ENCODE measurements at places on chromosomes 4 and X. TPM values are rescaled to one million over a fixed set of nuclear protein-coding genes. Genes with fewer than 3 reads are reported as not detected.
A peak's percentile ranks its signal among the peaks of the same experiment; 100 is the strongest.

DNA sequence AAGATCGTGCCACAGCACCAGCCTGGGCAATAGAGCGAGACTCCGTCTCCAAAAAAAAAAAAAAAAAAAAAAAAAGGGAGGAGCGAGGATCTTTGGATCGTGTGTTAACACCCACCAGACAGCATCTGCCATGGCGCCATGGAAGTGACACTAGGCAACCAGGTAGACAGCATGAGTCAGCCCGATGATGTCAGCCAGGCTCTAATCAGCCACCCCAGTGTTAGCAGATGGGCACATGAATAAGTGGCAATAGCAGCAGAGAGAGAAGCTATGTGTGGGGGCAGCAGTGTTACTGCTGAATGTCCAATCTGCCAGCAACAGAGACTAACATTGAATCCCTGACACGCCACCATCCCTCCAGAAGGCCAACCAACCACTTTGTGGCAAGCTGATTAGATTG, 6.6 kb downstream of the SYN1 start:
- no peaks in the 10 kb centered on the region for H3K36me3 ChIP-seq
- no peaks in the 10 kb centered on the region for H3K4me1 ChIP-seq
- H3K4me3 ChIP-seq = no peak overlapping the region
- H3K27ac ChIP-seq = no peak overlapping the region
- H3K27me3 ChIP-seq = no peaks in the 10 kb centered on the region

SPANXC gene
- polyA plus RNA-seq = not detected

DNA sequence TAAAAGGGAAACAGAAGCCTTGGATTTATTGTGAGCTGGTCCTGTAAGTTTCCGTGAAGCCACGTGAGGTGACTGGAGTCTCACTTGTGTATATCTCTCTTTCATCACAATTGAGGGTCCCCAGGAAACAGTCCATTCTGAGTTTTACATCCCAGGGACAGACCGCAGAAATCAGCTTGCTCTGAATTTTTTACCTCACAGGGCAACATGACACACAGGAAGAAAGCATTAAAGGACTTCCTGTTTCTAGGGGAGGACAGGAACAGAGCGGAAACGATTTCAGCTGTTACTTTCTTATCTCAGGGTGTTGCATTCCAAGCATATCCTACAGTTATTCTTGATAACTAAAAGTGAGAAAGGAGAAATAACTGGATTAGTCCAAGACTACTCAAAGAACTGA, 553.5 kb downstream of the TRAM1L1 start:
- H3K27me3 ChIP-seq = no peaks in the 10 kb centered on the region
- no peak overlapping the region for H3K27ac ChIP-seq
- no peaks in the 10 kb centered on the region for H3K4me1 ChIP-seq
- no peak overlapping the region for H3K4me3 ChIP-seq

DNA sequence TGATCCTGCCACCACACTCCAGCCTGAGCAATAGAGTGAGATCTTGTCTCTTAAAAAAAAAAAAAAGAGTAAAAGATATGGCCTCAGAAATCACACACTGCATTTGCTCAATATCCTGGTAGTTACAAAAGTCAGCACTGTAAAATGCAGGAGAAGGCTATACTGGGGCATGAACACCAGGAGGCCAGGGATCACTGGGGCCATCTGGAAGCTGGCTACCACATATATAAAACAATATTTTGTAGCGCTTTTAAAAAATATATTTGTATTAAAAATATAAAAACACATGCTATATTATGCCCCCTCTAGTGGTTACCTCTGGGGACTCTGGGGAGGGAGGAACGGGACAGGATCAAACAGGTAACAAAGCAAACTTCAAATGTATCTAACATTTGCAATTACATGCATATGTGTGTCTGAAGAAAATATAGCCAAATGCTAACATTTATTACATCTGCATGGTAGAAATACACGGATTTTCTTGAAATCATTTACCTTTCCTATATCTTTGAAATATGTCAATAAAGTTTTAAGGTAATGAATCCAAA, 4.0 kb downstream of the C4orf46 start:
- no peaks in the 10 kb centered on the region for H3K27me3 ChIP-seq
- no peak overlapping the region for H3K27ac ChIP-seq

YY2 gene
- not detected for polyA plus RNA-seq

- no peak for DNase-seq
- H3K27ac ChIP-seq = no peak overlapping the region
- no peak overlapping the region for H3K4me3 ChIP-seq
- no peaks in the 10 kb centered on the region for H3K36me3 ChIP-seq
- H3K4me1 ChIP-seq = no peaks in the 10 kb centered on the region
- H3K27me3 ChIP-seq = no peaks in the 10 kb centered on the region
These were observed 119.7 kb upstream of the TBC1D9 start for GRCh38 chr4:140875746-140876452.

SPARCL1 gene
- 60.9 TPM for polyA plus RNA-seq

MTM1 gene
- 13.2 TPM for polyA plus RNA-seq

TASL gene
- 1.0 TPM for polyA plus RNA-seq

GRCh38 chrX:6568031-6568430, 33.1 kb upstream of the VCX3A start:
- H3K4me1 ChIP-seq = no peaks in the 10 kb centered on the region
- no peak overlapping the region for H3K4me3 ChIP-seq
- no peaks in the 10 kb centered on the region for H3K36me3 ChIP-seq
- no peak overlapping the region for H3K27ac ChIP-seq
- DNase-seq = no peak

GRCh38 chrX:9341291-9342201, 123.3 kb upstream of the TBL1X start:
- peak overlapping the region; percentile 19 for H3K4me3 ChIP-seq
- peak; percentile 49 for DNase-seq
- H3K4me1 ChIP-seq = no peaks in the 10 kb centered on the region
- no peaks in the 10 kb centered on the region for H3K36me3 ChIP-seq

DNA sequence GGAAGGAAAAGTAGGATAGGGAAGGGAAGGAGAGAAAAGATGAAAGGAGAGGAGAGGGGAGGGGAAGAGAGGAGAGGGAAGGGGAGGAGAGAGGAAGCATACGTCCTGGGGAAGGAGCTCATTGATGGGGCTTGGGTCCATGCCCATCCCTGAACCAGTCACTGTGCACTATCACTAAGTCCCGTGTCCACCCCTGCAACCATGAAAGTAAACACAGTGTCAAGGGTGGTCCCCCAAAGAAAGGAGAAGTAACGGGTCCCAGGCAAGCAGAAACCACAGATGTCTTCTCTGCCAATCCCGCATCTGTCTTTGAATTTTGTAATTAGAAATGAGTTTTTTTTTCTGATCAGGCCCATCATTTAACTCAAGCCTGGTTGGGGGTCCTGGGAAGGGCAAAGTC, 55.2 kb downstream of the LGI2 start:
- peaks cover 2% of the 10 kb centered on the region for H3K27me3 ChIP-seq
- H3K4me1 ChIP-seq = no peaks in the 10 kb centered on the region
- H3K36me3 ChIP-seq = no peaks in the 10 kb centered on the region
- no peak for DNase-seq

- H3K27ac ChIP-seq = no peak overlapping the region
- H3K4me3 ChIP-seq = no peak overlapping the region
- H3K4me1 ChIP-seq = no peaks in the 10 kb centered on the region
- no peaks in the 10 kb centered on the region for H3K36me3 ChIP-seq
- H3K27me3 ChIP-seq = no peaks in the 10 kb centered on the region
These were observed 27.3 kb upstream of the CT83 start for GRCh38 chrX:116490104-116490503.

GRCh38 chr4:128722911-128723310, 86.6 kb upstream of the JADE1 start:
- no peaks in the 10 kb centered on the region for H3K36me3 ChIP-seq
- no peak for DNase-seq
- no peak overlapping the region for H3K27ac ChIP-seq
- no peak overlapping the region for H3K4me3 ChIP-seq
- H3K27me3 ChIP-seq = no peaks in the 10 kb centered on the region
- H3K4me1 ChIP-seq = no peaks in the 10 kb centered on the region

DNA sequence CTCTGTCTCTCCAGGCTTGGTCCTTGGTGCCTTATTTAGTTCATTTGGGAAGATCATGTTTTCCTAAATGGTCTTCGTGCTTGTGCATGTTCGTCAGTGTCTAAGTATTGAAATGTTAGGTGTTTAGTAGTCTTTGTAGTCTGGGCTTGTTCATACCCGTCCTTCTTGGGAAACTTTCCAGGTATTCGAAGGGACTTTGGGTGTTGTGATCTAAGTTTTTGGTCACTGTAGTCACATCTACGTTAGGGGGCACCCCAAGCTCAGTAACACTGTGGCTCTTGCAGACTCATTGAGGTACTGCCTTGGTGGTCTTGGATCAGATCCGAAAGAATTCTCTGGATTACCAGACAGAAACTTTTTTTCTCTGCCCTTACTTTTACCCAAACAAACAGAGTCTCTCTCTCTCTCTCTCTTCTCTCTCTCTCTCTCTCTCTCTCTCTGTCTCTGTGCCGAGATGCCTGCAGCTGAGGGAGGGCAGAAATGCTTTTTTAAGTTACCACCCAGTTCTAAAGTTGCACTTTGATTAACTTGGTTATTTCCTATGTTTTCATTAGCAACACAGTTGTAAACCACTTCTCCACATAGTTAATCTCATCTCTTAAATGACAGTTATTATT, 67.6 kb upstream of the SLC7A3 start:
- H3K4me1 ChIP-seq = no peaks in the 10 kb centered on the region
- H3K27me3 ChIP-seq = no peaks in the 10 kb centered on the region
- no peak overlapping the region for H3K4me3 ChIP-seq
- peak; percentile 23 for DNase-seq
- no peak overlapping the region for H3K27ac ChIP-seq

EGF gene
- polyA plus RNA-seq = 0.48 TPM

DNA sequence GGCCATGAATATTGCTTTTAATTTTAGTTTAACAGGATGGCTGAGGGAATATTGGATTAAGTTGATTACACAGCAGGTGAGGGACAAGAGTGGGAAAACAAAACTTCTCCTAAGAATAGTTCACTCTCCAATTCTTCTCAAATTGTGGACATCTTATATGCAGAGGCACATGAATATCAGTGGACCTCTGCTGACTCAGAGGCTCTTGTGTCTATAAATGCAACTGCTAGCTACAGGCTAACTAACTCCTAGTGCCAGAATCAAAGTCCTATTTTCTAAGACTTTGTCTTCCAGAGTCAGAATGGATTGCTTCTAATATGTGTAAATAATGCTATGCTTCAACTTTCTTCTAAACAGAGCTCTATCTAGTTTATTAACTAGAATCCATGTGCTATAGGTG, 175.8 kb downstream of the IL15 start:
- no peaks in the 10 kb centered on the region for H3K4me1 ChIP-seq
- peak; percentile 4 for DNase-seq
- no peaks in the 10 kb centered on the region for H3K36me3 ChIP-seq
- H3K4me3 ChIP-seq = no peak overlapping the region
- no peak overlapping the region for H3K27ac ChIP-seq

TMEM31 gene
- polyA plus RNA-seq = not detected

- H3K27me3 ChIP-seq = no peaks in the 10 kb centered on the region
- no peaks in the 10 kb centered on the region for H3K36me3 ChIP-seq
- no peaks in the 10 kb centered on the region for H3K4me1 ChIP-seq
- no peak for DNase-seq
- H3K27ac ChIP-seq = no peak overlapping the region
These were observed 163.3 kb upstream of the CTSO start for GRCh38 chr4:156116991-156117390.

- no peak overlapping the region for H3K4me3 ChIP-seq
- no peaks in the 10 kb centered on the region for H3K27me3 ChIP-seq
- H3K4me1 ChIP-seq = no peaks in the 10 kb centered on the region
- H3K27ac ChIP-seq = peak overlapping the region; percentile 45
These were observed 75.4 kb downstream of the FAT4 start for GRCh38 chr4:125390126-125390525.

CT83 gene
- not detected for polyA plus RNA-seq

GRCh38 chr4:165765053-165765452, 108.0 kb upstream of the TLL1 start:
- H3K4me3 ChIP-seq = no peak overlapping the region
- DNase-seq = no peak
- no peaks in the 10 kb centered on the region for H3K4me1 ChIP-seq
- H3K36me3 ChIP-seq = no peaks in the 10 kb centered on the region

- no peak overlapping the region for H3K4me3 ChIP-seq
- no peak for DNase-seq
- H3K27ac ChIP-seq = no peak overlapping the region
- no peaks in the 10 kb centered on the region for H3K27me3 ChIP-seq
- H3K36me3 ChIP-seq = peaks cover 6% of the 10 kb centered on the region
These were observed 214.6 kb downstream of the PALLD start for GRCh38 chr4:168711197-168712140.

FDCSP gene
- not detected for polyA plus RNA-seq

PARM1 gene
- 1.4 TPM for polyA plus RNA-seq

DNA sequence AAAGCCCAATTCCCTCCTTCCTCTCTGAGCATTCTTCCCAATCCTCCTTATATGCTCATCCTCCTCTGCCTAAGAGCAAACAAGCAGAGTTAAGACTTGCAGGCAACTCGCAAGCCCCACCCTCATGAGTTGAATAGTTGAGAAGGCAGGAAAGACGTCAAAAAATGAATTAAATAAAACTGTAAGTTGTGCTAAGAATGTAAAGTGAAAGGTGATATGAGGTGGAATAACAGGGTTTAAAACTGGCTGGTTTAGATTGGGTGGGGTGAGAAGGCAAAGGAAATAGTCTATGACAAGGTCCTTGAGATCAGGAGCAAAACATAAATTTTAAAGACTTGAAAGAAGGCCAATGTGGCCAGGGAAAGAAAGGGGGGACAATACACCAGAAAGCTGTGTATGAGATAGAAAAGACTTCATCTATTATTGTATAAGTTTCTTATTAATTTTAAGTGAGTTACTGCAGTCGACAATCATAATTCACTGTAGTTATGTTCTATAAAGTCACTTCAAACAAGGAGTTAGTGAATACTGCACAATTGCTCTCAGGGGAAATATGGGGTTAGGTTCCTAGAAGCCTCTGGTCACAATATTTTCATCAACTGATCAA, 124.9 kb downstream of the RELL1 start:
- no peak overlapping the region for H3K4me3 ChIP-seq
- no peaks in the 10 kb centered on the region for H3K4me1 ChIP-seq
- no peaks in the 10 kb centered on the region for H3K27me3 ChIP-seq
- no peak overlapping the region for H3K27ac ChIP-seq
- DNase-seq = no peak

GRCh38 chr4:139515531-139515958, 40.5 kb downstream of the SETD7 start:
- no peak for DNase-seq
- H3K4me3 ChIP-seq = no peak overlapping the region
- H3K27me3 ChIP-seq = no peaks in the 10 kb centered on the region
- no peak overlapping the region for H3K27ac ChIP-seq

All from small intestine (tissue), 16 donors.